Forelimb muscle (tissue), 1 donor: ENCODE measurements at places on chromosomes 2 and 18.

DNA sequence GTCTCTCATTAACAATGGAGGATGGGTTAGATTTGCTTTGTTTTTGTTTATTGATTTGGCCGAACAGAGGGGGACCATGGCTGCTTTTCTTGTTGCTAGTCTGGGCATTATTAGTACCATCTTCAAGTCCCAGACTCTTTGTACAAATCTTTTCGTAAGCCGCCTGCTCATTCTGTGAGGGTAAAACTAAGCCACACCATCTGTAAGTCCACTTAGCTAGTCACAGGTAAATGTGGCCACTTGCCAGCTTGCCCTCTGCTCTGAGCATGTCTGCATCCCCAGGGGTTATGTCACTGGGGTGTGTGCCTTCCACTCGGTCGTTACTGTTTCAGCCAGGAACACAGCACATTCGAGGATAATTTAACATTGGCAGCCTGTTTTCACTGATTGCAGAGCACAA, 85.6 kb downstream of the SMIM21 start:
- no peak for DNase-seq

GRCh38 chr2:25831746-25832449, 46.4 kb downstream of the ASXL2 start:
- no peak for DNase-seq

GRCh38 chr18:29154196-29154757, 977.3 kb upstream of the CDH2 start:
- no peak for DNase-seq

DNA sequence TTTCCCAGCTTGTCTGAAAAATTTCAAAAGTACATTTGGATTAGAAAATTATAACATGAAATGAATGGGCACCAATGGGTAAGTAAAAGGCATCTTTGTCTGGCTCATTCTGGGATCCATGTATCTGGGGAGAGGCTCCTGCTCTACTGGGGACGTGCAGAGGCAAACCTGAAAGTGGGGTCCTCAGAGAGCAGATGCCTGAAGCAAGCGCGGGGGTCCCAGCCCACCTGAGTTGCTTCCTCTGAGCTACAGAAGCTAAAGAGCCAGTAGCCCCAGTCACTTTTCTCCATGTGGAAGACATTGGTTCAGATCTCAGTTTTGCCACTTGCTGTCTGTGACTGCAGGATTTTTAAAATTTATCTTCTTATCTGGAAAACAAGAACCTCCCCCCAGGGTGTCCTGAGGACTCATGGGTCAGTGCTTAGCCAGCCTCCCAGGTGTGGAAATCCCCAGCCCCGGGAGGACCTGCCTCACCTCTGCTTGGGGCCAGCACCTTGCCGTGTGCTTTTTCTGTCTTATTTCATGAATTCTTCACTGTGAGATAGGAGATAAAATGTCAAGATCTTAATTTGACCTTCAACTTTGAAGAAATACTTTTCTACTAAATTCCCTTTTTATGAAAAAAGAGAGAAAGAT, 25.1 kb upstream of the ODC1 start:
- no peak for DNase-seq

DNA sequence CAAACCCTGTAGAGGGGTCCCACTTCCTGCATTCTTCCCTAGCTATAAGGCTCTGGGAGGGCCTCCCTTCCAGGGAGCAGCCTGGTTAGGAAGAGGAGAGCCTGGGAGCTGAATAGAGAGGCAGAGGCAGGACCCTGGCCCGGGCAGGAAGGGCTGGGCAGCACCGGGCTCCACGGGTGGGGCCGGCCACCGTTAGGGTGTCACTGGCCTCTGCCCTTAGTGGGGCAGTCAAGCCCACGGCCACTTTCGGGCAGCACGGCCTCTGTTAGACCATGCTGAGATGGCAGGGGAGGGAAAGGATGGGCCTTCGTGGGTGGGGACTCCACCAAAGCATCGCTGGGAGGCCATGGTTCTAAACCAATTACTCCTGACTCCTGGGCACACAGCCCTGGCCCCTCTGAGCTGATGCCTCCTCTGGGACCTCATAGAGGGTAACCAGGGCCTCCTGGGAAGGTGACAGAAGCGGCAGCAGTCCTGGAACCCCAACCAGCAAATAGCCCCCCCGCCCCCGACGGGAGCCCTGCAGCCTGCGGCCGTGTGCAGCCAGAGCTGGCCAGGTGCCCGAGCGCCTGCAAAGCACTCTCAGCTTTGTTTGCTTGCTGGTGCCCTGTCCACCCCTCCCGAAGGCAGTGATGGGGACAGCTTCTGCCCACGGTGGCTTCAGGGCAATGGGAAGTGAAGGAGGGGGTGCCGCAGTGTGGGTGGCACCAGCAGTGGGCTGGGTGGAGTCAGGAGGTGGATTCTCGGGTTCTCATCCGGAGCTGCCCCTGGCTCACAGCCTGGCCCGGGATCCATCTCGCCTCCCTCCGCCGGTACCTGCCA, 16.3 kb upstream of the HPCAL1 start:
- DNase-seq: no peak

DNA sequence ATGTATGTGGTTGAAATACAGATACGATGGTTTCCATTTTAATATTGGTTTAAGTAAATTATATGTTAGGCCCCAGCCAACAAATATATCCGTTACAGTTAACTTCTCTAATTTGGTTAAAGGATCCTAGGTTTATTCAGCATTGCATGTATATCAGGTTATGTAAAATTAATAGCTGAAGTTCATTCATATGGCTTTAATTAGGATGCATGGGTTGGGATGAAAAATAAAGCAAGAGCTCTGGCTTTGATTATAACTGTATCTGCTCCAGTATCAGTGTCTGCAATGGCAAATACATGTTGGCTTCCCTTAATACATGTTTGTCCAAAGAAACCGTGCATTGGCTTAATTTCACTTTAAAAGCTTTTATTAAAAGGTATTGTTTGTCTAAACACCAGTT, 435.7 kb upstream of the SETBP1 start:
- no peak for DNase-seq

DNA sequence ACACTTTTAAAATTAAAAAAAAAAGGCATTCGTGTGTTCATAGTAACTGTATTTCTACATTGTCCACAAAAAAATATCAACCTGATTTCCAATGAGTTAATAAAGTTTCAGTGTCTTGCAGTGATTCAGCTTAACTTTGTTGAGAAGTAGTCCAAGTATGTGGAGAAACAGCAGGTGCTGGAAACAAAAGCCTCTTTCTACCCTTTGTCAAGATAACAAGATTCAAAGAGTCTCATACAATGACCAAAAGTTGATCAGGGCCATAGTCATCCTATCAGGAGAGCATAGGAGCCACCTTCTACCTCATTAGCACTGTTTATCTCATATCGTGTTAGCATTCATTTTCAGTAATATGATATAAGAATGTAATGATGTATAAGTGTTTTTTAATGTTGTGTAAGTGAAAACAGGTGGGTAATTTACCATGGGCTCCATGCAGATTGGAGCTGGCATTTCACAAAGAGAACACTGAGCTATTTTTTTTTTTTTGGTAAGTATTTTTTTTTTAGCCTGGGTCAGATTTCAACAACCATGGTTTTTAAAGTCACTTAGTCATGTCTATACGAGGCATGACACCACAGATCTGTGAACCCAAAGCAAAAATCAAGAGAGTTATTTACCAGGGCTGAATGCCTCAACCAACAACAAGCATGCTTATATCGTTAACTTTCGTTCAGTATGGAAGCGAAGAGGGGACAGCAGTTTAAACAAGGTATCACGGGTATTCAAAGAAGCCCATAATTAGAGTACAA, 165.0 kb upstream of the ZNF521 start:
- no peak for DNase-seq

DNA sequence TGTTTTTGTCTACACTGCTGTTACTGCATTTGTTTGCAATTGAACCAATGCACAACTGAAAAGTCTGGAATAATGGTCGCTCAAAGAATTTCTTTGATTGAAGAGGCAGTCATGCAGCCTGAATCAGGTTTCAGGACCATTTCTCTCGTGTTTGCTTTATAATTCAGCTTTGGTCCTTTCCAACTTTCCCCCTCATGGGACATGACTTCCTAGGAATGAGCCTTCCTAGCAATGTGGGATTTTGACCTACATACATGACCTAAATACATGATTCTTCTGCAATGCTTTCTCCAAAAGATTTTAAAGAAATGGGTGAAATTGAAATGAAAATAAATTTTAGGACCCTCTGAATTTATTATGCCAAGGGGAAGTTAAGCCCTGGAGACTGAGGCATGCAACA, 197.4 kb downstream of the MREG start:
- DNase-seq: no peak

DNA sequence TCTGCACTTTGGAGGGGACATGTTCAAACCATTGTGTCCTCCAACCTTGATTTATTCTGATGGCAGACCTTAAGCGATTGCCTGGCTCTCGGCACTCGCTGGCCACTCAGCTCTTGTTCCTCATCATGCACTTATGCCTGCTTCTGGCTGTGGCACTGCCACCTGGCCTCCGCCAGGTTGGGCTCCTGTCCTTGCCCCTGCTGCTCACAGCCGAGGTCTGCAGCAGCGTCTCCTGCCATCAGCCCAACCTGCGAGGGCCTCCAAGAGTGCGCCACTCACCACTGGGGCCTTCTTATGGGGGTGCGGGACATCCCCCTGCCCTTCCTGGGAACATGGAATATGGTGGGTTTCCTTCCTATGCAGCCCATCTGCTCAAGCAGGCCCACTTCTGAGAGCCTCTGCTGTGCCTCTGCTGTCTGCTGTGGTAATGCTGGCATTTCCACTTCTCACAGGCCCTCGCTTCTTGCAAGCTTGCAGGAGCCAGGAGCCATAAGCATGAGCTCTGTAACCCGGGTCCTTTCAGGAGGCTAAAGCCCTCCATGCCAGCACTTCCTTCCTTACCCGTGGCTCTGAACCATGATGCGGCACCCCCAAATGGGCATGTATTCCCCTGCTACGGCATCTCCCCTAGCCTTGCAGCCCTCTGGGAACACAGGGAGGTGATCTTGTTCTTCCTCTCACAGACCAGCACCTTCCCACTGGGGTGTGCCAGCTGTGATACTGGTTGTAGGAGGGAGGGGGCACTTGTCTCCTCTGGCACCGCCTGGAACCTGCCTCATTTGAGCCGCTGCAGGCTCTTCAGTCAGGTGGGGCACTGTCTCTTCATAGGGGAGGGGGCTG, 58.6 kb upstream of the HS6ST1 start:
- no peak for DNase-seq
